ENCODE measurements at places on chromosomes 3 and 15.

- DNase-seq = no peak
Measured at GRCh38 chr3:130783629-130784028, 37.0 kb upstream of the PIK3R4 start.

DNA sequence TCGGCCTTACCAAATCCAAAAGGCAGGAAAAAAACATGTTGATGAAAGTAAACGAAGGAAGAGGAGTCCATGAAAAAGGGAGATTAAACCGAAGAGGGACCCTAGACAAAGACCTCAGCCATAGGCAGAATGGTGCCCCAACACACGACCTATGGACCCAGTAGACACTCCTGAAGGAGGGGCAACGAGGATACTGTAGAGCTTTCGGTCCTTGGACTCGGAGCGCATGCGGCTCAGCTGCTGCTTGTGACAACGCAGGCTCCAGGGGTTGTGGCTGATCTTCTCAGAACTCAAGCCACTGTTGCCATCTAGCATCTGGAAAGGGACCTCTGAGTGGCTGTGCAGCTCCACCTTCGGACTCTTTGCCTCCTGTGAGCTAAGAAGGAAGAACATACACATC is 8.8 kb upstream of the GMPPB start:
- DNase-seq = no peak

DNA sequence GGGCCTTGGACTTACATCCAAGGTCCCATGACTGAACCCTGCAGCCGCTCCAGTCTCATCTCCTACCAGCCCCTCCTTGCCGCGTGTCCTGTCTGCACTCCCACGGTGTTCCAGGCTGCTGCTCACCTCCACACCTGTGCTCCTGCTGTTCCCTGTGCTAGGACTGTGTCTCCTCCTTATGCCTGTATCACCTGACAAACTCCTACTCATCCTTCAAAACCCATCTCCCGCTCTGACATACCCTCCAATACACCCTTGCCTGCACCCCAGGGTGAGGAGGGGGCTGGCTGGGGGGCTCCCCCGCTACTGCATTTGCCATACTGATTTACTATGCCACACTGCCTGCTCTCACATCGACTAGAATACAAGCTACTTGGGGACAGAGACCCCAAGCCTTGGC is 53.6 kb downstream of the CYP11A1 start:
- DNase-seq = no peak

DNA sequence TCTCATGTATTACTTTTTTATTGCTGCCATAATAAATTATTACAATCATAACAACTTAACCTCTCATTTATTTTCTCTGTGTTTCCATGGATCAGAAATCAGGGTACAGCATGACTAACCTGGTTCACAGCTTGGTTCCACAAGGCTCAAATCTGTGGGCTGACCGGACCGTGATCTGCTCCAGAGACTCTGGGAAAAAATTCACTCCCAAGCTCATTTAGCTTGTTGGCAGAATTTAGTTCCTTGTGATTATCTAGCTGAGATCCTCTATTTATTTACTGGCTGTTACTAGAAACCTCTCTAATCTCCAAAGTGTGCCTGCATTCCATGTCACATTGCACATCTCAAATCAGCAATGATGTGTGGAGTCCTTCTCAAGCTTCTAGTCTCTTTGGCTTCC is 386.6 kb downstream of the DIPK2A start:
- DNase-seq = no peak

DNA sequence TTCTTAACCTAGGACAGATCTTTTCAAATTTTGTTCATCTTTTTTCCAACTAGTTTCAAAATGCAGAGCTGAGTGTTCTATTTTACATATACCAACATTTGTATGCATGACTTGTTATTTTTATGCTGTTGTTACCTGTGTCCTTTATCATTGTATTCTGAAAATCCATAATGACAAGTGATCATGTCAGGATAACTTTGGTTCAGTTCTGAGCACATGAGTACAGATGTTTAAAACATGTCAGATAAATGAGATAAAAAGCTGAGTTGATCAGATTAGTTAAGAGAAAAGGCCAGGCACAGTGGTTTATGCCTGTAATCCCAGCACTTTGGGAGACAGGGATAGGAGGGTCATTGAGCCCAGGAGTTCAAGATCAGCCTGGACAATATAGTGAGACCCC is 204.9 kb downstream of the SSR3 start:
- DNase-seq = no peak

DNA sequence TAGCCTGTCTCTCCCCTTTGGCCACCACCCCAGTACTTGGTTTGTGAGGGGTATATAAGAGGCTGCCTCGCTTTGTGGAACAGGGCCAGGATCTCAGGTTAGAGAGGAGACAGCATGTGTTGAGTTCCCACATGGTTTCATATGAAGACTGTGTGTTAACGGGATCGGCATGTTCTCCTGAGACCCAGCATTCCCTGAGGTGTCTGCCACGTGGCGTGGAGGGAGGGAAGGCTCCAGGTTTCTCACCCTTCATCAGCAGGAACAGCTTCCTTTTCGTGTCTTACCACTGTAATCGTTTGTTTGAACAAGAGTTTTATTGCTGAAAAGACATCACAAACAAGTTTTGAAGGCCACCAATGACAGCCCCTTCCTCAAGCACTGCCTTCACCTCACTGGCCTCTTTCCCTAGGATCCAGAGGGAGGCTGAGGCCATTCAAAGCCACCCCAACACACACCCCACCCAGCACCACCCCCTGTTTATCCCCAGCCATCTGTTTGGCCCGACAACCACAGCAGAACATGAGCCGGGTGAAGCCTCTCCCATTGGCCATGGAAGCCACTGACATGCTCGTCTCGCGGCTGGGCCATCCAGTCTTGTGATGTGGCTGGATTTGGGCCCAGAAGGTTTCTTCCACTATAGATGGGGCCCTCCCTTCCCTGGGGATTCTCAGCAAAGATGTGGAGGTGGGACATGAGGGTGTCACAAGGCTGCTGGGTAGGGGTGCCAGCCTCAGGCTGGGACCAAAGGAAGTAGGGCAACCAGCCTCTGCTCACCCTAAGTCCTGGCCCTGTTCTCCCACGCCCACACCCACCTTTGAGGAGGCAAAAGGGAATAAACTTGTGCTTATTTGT is 10.0 kb downstream of the BHLHE40 start:
- peak; percentile 69 for DNase-seq

DNA sequence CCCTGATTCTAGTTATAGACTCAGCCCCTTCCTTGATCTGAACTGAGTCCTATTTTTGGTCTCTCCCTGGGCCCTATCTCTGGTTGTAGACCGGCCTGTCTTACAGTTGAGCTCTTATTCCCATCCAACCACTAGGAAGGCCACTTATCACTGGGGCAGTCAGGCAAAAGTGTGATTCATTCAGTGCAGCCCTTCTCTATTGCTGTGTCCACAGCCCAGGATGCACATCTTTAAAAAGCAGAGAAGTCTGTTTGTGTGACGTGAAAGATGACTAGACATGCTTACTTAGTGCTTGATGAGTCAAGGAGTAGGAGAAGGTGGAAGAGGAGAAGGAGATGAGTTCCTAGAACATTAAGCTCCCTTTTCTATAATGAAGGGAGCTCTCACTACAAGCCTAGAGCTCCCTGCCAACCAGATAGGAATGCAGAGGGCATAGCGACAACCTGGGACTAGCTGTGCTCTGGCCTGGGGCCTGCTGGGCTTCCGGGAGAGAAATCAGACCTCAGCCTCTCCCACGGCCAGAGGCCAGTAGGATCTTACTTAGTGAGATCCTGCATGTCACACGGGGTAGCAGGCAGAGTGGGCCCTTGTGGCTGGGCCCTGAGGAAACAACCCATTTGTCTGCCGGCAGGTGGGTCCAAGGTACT is 25.7 kb downstream of the INSYN1 start:
- no peak for DNase-seq

- no peak for DNase-seq
Measured at GRCh38 chr3:72576563-72576962, 271.7 kb downstream of the SHQ1 start.

DNA sequence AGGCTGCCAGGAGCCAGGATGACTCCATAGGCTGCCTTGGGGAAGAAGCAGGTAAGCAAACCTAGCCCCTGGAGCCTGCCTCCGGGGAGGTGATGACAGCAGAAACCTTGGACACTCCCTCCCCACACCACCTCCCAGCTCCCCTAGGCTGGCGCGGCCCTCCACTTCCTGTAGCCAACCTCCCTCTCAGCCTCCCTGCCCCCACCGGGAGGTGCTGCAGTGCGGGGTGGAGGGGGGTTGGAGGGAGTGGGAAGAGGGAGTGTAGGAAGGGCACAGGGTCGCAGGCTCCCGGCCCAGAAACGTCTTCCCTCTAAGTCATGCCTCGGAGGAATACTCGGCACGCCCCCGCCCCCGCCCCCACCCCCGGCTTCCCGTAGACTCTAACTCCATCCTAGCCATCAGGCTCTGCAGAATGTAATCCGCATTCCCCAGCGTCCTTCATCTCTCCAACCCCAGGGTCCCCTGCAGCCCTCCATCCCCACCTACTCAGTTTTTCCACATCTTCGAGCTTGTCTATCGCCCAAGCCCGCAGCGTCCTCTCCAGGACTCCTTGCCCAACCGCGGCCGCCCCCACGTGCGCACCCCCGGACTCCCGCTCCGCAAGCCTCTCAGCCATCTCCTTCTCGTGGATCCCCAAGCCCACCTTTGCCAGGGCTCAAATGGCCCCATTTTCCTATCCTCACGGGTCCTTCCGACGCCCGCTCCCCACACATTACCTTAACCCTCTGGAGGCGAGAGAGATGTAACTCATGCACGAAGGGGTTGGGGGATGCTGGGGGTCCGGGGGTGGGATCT is 528 bp downstream of the LPCAT4 start:
- peak; percentile 60 for DNase-seq

DNA sequence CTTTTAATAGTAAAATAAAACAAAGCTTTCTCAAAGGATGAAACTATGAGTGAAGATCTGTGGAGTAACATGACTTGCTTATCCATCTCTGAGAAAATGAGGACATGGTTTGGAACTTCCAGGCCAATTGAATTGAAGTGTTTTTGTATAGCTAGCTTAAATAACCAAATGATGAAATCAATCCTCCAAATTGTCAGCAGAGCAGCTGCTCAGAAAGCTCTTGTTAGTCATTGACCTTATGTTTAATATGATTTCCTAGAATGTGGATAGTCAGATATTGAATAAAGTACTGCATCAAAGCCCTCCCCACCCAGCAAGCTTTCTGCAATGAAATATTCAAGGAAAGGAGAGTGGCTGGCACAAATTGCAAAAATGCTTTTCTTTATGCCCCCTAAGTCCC is 437.2 kb downstream of the MFSD1 start:
- no peak for DNase-seq

GRCh38 chr15:94001255-94001801 is 230.0 kb upstream of the MCTP2 start:
- DNase-seq = no peak

DNA sequence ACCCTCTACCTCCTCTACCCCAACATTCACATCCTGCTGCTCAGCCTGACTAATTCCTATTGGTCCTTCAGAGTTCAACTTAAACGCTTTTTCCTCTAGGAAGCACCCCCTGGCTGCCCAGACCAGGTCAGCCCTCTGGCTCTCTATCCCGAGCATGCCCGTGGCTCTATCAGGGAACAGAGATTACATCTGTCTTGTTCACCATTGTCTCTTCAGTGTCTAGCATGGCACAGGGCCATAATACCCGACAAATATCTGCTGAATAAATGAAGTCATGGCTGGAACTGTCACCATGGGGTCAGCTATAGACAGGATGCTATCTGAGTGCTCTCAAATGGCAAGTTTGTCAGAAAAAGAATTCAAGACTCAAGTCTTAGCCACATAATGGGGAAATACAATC is 296.9 kb upstream of the CHRNA7 start:
- DNase-seq = no peak

DNA sequence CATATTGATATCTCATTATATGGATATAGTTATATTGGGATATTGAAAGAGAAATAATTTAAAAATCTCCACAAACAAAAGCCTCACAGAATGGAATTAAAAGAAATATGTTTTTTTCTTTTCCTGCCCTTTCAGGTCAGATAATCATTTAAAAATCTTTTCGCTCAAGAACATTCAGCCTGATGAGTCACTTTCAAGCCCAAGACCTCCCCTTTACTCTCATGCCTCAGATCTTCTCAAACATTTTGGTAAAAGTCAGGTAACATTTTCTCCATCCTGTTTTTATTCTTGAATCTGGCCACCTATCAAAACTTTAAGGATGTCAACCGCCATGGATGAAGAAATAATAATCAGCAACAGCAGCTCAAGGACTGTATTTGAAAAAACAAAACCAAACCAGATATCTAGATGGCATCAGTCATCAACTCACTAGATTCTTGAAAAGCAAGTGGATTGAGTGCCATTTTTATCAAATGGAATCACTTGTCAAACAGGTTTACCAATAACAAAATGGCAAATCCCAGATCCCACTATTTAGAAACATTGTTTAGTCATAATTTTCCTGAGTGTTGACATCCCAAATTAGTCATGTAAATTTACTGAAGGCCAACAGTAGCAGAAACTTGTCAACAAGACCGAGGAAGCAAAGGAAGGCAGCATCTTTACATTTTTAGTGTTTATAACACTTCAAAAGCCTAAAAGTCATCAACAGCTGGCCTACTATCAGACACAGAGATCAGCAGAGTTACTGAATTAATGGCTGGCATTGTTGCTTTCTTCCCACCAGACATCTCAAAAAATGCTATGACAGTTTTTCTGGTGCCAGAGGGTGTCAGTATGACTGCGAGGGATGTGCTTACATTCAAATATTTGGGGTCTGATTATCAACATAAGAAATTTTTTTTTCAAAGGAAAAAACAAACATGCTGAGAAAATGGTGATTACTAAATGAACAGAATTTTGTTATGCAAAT is 444.7 kb downstream of the MAGI1 start:
- DNase-seq = no peak

GRCh38 chr15:68921926-68922325 is 8.4 kb upstream of the SPESP1 start:
- no peak for DNase-seq

DNA sequence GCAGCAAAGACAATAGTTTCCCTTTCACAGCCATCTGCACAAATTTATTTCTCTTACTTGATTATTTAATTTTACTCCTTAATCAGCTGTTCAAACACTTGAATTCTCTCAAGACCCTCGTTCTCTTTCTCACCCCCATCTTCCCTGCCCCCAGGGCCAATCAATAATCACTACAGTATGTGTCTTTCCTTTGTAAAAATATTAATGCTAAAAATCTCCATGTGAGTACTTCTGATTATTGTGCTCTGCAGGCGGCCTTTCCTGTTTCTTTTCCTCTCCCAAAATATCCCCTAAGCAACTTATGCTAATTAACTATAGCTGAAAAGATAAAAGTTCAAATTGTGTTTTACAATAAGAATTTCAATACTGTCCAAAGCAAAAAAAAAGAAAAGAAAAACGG is 617.0 kb upstream of the CBLB start:
- DNase-seq = no peak

- DNase-seq = no peak
Measured at GRCh38 chr15:101267320-101268104, 9.8 kb downstream of the SELENOS start.

GRCh38 chr3:32148351-32148750 is 41.9 kb downstream of the GPD1L start:
- no peak for DNase-seq

- DNase-seq = no peak
Measured at GRCh38 chr3:108804437-108804836, 18.1 kb upstream of the TRAT1 start.
